ENCODE measurements at places on chromosomes 11 and 22. TPM values are rescaled to one million over a fixed set of nuclear protein-coding genes. Genes with fewer than 3 reads are reported as not detected.

The CHRDL2 gene
- not detected for total RNA-seq

The CD44 gene
- total RNA-seq = 242 TPM

DNA sequence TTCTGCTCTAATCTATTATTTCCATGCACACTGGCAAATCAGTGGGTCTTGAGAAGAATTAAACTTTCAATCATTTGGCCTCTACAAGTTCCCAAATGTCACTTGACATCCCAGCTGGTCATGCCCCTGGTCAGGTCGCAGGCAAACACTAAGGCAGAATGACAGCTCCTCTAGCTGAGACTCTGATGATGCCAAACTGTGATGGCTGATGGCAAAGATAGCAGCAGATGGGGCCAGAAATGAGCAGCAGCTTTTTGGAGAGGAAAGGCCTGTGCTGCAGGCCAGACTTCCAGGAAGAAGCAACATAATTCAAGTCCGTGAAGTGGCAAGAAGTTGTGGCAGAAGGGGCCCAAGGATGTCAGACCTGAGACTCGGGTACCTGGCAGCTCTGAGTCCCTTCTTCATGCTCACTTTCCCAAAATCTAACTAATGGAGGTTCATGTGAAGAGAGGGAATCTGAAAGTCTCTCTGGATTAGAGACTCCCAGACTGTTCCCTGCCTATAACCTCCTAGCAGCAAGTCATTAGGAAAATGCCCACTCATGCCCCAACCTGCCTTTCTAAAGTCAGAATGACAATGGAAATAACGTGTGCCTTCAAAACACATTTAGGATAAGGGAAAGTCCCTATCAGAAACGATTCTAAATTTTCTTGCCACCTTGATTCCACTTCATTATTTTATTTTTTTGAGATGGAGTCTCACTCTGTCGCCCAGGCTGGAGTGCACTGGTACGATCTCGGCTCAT lies 9.4 kb upstream of the PMM1 start:
- DNase-seq = no peak

GRCh38 chr22:44869196-44869595 lies 116.8 kb downstream of the ARHGAP8 start:
- no peak for DNase-seq

DNA sequence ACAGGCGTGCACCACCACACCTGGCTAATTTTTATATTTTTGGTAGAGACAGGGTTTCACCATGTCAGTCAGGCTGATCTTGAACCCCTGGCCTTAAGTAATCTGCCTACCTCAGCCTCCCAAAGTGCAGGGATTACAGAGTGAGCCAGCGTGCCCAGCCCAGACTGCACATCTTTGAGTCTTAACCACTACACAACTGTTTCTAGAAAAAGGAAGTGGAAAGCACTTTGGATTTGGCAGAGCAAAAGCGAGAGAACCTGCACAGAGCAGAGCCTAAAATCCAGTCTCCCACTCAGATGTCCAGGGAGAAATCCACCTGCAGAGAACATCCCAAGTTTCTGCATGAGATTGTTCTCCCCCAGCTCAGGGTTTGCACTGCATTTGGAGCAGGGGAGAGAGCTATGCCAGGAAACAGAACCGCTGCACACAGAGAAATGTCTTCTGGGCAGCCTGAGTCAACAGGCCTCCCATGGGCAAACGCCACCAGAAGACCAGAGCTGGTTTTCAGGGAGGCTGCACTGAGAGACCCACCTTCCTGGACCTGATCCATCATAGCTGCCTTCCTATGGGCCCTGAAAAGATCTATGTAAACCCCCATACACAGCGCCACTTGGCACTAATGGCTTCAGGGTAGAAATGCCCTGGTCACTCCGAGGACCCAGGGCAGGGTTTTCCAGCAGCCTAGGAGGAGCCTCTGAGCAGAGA lies 54.0 kb downstream of the RPUSD4 start:
- DNase-seq = no peak

Measured in fibroblast of the aortic adventitia (primary cell).